Cortex of kidney (tissue), 1 donor: ENCODE measurements at places on chromosomes 16 and 17.

- DNase-seq = no peak
These were observed 260.5 kb downstream of the CBLN1 start for GRCh38 chr16:49021136-49021535.

DNA sequence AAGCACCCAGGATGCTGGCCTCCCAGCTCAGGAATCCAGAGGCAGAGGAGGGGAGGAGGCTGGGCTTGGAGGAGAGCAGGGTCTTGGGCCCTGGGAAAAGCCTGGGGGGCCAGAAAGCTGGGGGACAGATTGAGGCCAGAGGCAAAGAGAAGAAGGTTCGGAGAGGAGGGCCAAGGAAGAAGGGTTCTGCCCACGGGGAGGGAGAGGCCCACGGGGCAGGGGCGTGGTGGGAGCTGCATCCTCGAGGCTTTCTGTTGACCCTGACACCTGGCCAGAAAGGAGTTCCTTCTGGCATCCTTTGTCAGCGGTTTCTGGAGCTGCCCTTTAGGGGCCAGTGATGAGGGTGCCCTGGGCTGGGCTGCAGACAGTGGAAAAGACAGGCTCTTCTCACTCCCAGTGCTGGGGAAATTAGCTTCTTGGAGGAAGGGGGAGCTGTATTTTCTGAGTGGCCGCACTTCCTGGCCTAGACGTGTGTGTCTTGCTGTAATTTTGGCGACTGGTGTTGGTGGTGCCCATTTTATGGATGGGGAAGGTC is 308.7 kb downstream of the SEC14L1 start:
- DNase-seq = no peak

DNA sequence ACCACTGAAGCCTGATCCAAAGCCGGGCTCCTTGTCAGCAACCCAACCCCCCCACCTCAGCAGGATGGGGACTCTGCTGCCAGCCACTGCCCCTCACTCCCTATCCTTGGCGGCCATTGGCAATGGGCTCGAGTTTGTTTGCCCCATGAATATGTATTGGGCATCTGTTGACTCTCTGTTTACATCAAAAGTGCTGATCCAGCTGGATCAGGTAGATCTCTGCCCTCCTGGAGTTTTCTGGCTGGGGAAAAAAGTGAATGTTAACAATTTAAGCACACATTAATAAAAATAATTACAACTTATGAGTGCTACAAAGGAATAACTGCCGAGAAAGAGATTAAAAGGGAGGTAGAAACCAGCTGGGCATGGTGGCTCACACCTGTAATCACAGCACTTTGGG is 62.5 kb downstream of the ATP2C2 start:
- DNase-seq = no peak

DNA sequence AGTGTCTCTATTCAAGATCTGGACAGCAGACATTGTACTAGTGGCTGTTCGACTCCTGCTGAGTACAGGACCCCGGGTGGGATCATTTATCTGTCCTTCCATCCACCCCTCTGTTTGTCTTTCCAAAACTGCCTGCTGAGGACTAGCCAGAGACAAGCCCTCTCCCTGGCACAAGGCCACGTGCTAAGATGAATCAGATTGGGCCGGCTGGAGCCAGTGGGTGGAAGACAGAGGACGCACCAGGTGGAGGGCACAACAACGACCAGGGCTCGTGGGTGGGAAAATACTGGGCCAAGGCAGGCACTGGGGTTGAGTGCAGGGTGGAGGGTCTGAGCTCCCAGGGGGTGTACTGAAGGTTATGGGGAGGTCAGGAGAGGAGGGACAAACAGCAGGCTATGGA is 1.4 kb upstream of the CA7 start:
- DNase-seq = no peak

- DNase-seq = no peak
These were observed 3.3 kb downstream of the ORMDL3 start for GRCh38 chr17:39923836-39924690.

GRCh38 chr16:16021988-16022682 is 72.7 kb downstream of the ABCC1 start:
- DNase-seq = no peak

DNA sequence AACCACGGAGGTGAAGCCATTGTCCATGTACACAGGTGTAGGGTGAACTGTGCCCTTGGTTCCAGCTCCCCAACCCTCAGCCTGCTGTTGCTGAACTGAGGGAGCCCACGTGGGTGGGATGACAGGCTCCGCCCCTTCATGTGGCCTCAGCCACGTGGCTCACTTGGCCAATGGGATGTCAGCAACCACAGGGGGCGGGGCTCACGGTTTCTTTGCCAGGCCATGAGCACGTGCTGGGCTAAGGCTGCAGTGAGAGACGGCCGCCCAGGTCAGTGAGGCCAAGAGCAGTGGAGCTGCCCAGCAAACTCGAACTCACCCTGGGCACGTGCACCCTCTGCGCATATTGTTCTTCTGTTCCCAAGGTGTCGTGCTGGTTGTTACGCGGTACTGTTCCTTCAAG is 282.6 kb downstream of the IRF8 start:
- no peak for DNase-seq

- no peak for DNase-seq
These were observed 83.7 kb downstream of the N4BP1 start for GRCh38 chr16:48526058-48526957.

GRCh38 chr17:73492125-73492820 is 152.0 kb downstream of the SDK2 start:
- no peak for DNase-seq

DNA sequence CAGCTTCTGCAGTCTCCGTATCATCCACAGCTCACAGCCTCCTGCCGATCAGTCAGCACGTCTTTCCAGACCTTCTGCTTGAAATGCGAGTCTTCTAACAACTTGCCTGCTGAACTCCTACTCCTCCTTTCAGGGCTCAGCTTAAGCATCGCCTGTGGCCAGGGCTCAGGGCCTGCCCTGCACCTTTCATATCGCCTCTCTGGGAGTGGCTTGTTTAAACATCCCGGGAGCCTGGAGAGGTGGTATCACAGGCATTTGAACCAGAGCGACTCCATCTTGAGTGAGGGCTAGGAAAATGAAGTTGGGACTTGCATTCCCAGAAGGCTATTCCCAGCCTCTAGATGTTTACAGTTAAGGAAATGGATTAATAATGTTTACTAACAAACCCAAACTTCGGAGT is 13.9 kb upstream of the CYB561 start:
- no peak for DNase-seq

GRCh38 chr17:81518113-81518784 is 5.7 kb upstream of the ACTG1 start:
- no peak for DNase-seq

DNA sequence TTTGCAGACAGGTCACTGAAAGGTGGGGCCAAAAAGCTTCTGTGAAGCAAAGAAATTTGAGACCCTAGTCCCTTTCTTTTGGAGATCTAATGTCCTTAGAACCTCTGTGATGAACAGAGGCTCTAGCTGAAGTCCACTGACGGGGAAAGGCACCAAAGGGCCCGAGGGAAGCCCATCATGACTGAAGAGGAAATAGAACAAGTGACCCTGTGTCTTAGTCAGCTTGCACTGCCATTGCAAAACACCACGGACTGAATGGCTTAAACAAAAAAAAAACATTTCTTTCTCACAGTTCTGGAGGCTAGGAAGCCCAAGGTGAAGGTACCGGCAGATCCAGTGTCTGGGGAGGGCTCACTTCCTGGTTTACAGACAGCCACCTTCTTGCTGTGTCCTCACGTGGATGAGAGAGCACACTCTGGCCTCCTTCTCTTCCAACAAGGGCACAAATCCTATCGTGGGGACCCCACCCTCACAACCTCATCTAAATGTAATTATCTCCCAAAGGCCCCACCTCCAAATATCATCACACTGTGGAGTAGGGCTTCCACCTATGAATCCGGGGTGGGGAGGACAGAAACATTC is 24.3 kb upstream of the ASGR2 start:
- DNase-seq = no peak

DNA sequence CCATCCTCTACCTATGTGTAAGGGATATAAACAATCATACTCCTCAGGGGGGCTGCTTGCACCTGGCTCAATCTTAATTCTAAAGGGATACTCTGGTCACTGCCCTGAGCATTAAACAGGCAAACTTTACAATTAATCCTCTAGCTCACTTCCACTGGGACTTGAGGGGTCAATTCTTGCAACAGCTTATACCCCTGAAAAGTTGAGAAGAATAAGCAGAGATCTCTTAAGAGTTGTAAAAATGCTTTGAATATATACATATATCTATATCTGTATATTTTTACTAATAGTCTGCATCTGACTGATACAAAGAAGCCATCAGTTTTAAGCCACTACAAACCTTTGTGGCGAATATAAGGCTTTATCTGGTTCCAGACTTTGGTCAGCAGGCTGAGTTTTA is 19.6 kb downstream of the HEATR6 start:
- DNase-seq = no peak
